ENCODE measurements at places on chromosomes 7 and 10.

- no peak for DNase-seq
These were observed 167.5 kb downstream of the NRF1 start for GRCh38 chr7:129778770-129779601.

GRCh38 chr7:22386206-22386858, 29.4 kb upstream of the RAPGEF5 start:
- no peak for DNase-seq

- no peak for DNase-seq
These were observed 6.3 kb downstream of the ZC3HAV1 start for GRCh38 chr7:139103057-139103815.

DNA sequence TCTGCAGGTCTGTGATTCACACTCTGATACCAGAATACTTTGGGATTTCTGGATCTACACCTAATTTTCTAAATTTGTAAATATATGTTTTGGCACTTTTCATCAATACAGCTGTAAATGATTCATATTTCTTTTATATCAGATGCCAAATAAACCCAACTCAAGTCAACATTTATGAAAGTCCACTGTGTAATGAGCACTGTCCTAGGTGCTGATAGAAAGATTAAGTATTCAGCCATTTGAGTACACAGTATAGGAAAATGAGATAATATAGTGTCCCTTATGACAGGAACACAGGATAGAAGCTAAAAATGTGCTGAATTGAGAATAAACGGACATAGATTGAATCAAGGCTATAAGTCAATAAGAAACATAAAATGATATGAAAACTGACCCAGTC, 6.4 kb downstream of the ANXA7 start:
- DNase-seq = no peak

DNA sequence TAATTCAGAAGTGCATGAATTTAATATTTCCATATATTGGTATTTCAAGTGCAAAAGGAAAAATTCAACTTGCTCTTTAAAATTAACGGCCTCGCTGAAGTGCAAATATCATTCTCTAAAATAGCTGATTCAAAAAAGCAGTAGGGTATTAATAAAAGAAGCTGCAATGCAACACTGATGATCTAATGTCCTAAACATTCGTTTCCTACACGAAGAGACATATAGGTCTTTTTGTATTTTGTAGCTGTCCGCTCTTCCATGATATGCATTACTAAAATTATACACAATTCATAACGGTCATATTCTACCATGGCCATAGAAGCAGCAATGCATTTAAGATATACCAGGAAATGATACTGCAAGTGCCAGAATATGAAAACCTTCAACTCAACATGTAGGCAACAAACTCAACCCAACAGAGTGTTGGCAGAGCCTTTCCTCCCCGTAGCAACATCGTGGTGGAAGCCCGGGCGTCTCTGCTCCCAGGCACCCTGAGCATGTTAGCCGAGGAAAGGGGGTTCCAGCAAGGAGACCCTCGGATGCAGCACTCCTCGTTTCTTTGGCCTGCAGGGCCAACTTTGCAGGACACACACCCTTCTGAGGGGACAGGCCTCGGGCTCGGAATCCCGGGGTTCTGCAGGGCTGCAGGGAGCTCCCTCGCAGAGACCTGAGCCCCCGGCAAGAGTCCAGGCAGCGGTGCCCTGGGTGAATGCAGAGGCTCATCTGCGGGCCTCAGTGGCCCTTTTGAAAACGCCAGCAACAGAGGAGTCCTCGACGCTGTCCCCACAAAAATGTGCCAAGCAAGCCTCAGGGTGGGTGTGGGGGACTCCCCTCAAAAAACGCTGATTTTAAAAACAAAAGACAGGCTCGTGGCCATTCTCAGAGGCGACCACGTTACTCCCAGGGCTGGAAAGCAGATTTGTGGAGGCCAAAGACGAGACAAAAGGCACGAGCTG, 1.6 kb downstream of the FAM171A1 start:
- peak; percentile 23 for DNase-seq

- peak; percentile 75 for DNase-seq
These were observed 425 bp downstream of the CASD1 start for GRCh38 chr7:94509887-94510581.

DNA sequence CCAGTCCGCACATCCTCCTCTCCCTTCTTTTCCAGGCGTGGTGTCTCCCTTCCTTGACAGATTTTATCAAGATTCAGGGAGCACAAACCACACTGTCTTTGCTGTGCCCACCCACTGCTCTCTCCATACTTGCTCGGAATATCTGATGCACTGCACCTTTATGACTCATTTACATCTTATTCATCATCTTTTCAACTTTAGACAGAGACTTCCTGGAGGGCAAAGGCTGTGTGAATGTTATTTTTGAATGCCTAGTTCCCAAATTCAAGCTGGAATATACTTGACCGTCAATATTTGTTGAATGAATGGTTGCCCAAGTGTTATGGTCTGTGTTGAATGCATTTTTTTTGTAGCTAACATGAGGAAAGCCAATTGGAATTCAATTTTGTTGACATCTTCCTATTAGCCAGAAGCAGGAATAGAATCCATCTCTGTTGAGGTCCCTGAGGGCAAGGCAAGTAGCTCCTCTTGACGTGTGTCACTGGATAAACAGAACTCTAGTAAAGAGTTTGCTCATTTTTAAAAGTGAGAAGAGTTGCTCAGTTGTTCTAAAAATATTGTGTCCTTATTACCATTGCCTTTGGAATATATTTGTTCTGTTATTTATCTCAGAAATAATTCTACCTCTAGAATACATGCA, 95.0 kb downstream of the KLF6 start:
- DNase-seq = no peak

GRCh38 chr10:129810-130209, 5.4 kb upstream of the ZMYND11 start:
- DNase-seq = no peak

DNA sequence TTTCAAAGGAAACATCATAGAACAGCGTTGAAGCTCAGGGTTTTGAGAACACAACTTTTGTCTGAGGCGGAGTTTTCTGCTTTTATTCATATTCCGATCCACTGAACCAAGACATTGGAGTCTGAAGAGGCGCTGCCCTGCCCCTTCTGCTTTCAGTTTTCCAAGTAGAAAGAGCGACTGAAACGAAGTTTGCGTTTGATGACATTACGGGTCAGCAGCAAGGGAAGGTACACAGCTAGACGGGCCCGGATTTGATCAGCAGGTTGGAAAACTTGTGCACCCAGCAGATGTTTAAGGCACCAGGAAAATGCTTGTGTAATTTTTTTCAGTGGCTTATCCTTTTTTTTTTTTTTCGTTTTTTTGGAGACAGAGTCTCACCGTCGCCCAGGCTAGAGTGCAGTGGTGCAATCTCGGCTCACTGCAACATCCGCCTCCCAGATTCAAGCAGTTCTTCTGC, 720 bp downstream of the SUN1 start:
- DNase-seq = no peak

- DNase-seq = no peak
These were observed 21.6 kb upstream of the TPK1 start for GRCh38 chr7:144857463-144857862.

DNA sequence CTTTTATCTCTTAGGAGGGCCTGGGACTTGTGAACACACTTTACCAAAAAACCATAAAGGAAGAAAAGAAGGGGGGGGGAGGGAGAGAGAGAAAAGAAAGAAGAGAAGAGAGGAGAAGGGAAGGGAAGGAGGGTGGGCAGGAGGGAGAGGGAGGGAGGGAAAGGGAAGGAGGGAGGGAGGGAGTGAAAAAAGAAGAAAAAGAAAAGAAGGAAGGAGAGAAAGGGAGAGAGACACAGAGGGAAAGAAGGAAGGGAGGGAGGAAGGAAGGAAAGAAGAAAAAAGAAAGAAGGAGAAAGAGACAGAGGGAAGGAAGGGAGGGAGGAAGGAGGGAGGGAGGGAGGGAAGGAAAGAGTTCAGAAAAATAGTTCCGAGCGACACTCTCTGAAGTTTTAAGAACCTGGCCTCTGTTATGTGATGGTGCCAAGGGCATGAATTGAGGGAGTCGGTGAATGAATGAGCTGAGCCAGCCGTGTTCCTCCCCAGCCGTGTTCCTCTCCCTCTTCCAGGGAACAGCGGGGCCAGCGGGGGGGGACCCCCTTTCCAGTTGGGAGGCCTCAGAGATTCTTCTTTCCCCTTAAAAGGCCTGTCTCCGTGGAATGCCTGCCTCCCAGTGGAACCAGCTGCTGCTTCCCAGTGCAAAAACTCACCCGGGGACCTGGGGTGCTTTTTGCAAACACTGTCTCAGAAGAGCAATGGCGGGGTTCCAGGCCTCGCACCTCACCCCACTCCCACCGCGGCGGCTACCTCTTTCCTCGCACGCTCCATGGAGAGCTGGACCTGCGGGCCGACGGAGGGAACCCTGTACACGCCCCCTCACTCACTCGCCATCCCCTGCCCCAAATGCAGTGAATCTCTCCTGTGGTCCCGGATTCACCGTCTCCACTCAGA, 84.1 kb downstream of the FOXL3 start:
- DNase-seq = no peak

GRCh38 chr7:155996718-155997280, 184.5 kb upstream of the SHH start:
- DNase-seq = no peak

GRCh38 chr10:34811968-34812514, 3.1 kb downstream of the PARD3 start:
- DNase-seq = no peak

GRCh38 chr10:34778237-34778636, 36.9 kb downstream of the PARD3 start:
- DNase-seq = no peak

GRCh38 chr10:11236234-11236633, 218.6 kb downstream of the CELF2 start:
- DNase-seq = no peak

DNA sequence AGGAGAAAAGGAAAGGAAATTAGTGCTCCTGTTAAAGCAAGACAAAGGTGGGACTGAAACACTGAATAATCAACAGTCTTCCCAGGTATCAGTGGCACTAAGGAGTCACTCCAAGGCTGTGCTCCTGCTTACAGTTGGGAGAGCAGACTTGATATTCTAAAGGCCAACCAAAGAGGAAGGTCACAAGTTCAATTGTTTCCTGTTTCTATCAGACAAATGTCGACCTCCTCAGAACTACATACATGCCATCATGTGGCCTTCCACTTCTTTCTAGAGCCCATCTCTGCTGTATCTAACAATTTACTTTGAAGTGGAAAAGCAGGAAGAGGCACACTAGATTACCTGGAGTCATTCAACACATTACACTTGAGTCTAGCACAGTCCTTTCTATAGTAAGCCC, 3.4 kb downstream of the ZNF239 start:
- no peak for DNase-seq

- DNase-seq = no peak
These were observed 37.5 kb upstream of the DOCK1 start for GRCh38 chr10:126867567-126868365.

- no peak for DNase-seq
These were observed 34.6 kb downstream of the ARL3 start for GRCh38 chr10:102679596-102679995.

GRCh38 chr7:9796241-9796640, 1177.4 kb upstream of the PHF14 start:
- no peak for DNase-seq

GRCh38 chr7:141281311-141281710, 207.4 kb downstream of the TMEM178B start:
- DNase-seq = no peak

DNA sequence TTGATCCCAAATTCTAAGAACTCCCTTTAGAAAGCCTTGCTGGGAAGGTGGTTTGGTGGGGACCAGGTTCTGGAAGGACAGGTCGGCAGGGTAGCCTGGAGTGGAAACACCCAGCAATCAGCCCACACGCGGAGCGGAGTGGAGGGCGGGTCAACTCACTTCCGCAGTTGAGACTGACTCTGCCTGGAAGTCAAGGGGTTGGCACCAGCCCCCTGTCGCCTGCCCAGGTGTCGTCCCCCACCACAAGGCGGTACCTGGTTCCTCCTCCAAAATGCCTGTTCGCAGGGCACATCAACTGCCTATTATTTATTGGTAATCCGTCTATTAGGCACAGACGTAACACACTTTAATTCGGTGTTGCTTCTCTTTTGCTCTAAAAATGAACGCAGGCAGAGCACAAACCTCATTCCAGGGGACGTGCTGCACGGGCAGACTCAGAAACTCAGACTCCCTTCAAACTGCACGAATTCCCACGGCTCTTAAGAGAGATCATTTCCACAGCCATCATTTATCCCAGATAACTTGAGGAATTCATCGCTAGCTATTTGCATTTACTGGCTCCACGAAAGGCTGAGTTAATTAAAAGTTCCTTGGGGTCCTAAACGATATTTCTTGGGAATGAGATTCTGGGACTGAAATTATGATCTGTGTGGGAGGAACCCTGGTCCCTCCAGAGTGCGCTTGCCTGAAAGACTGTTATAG, 248.2 kb upstream of the PPP2R2D start:
- no peak for DNase-seq

- no peak for DNase-seq
These were observed 96.2 kb upstream of the AMPH start for GRCh38 chr7:38727184-38727940.

DNA sequence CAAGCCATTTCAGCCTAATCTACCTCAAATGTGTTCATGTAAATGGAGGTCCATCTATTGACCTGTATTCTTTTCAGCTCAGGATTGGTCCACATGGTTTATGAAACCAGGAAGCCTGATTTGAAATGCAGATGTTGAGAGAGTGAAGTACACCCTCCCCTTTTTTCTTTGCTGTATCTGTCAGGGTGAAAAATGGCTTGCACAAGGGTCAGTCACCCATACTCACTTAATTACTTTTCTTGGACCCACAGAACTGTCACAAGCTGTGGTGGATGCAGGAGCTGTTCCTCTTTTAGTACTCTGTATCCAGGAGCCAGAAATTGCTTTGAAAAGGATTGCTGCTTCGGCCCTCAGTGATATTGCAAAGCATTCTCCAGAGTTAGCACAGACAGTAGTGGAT, 41.2 kb downstream of the SPAG6 start:
- no peak for DNase-seq

GRCh38 chr7:112145206-112145605, 61.0 kb downstream of the DOCK4 start:
- no peak for DNase-seq

DNA sequence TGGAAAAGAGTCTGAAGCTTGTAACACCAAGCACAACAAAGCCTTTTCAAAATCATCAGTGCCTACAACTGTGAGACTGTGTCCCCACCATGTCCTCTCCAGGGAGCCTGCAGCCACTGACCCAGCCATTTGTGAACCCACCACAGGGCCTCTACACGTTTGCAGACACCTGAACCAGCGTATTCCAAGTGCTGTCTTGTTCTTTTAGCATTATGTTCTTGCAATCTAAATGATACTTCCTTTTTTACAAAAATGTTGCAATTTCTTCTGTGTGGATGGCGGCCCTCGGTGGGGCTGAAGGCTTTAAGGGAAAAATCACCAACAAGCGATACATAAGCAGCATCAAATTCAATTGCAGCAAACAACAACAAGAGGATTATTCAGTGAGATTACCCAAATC, 403.2 kb upstream of the MGMT start:
- DNase-seq = no peak

DNA sequence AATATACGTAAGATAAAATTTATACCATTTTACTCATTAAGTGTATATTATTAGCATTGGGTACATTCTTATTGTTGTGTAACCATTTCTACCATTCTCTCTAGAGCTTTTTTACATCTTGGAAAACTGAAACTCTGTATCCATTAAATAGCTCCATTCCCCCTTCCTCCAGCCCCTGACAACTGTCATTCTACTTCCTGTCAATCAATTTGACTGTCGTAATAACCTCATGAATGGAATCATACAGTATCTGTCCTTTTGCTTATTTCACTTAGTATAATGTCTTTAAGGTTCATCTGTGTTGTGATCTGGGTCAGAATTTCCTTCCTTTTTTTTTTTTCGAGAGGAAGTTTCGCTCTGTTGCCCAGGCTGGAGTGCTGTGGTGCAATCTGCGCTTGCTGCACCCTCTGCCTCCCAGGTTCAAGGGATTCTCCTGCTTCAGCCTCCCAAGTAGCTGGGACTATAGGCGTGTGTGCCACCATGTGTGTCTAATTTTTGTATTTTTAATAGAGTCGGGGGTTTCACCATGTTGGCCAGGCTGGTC, 15.6 kb downstream of the ZRANB1 start:
- no peak for DNase-seq
